ENCODE measurements at places on chromosomes 3 and 15. TPM values are rescaled to one million over a fixed set of nuclear protein-coding genes. Genes with fewer than 3 reads are reported as not detected.

MASP1 gene
- 2.3 TPM for total RNA-seq

ACAN gene
- not detected for total RNA-seq

KCNMB2 gene
- not detected for total RNA-seq

RASGRP1 gene
- total RNA-seq, result not detected

REC114 gene
- not detected for total RNA-seq

CCDC54 gene
- total RNA-seq, result not detected
